ENCODE measurements at places on chromosomes 11 and 22. TPM values are rescaled to one million over a fixed set of nuclear protein-coding genes. Genes with fewer than 3 reads are reported as not detected.

The SPINDOC gene
- total RNA-seq: 55.8 TPM

The SLC22A6 gene
- total RNA-seq: not detected

The TEX54 gene
- not detected for total RNA-seq

DNA sequence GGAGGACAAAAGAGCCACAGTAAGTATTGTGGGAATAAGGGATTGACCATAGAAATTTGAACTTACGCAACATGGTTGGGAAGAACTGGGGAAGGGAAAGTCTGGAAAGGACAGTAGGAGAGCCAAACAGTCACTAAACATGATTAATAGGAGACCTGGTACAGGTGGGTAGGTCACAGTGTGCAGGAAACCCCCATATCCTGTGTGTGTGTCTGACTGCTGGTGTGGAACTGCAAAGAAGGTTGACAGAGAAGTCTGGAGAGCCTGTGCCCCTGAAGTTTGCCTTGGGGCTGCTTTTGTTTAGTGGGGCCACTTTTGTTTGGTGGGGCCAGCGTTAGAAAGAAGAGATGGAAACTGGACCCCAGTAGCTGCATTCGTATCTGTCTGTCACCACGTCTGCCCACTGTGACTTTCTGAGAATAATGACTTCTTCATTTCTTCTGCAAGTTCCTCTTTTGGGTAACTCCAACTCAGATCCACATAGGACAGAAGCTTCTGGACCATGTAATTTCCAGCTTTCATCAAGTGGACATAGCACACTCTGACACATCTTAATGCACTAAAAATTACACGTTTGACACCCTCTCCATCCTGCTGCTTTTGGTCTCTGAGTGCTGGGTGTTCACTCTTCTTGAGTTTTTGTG is 126.8 kb upstream of the RAG2 start:
- no peak for DNase-seq
- no peak overlapping the region for H3K4me3 ChIP-seq
- no peak overlapping the region for H3K27ac ChIP-seq
- H3K4me1 ChIP-seq: no peaks in the 10 kb centered on the region
- H3K27me3 ChIP-seq: peaks cover 6% of the 10 kb centered on the region
- H3K36me3 ChIP-seq: no peaks in the 10 kb centered on the region

DNA sequence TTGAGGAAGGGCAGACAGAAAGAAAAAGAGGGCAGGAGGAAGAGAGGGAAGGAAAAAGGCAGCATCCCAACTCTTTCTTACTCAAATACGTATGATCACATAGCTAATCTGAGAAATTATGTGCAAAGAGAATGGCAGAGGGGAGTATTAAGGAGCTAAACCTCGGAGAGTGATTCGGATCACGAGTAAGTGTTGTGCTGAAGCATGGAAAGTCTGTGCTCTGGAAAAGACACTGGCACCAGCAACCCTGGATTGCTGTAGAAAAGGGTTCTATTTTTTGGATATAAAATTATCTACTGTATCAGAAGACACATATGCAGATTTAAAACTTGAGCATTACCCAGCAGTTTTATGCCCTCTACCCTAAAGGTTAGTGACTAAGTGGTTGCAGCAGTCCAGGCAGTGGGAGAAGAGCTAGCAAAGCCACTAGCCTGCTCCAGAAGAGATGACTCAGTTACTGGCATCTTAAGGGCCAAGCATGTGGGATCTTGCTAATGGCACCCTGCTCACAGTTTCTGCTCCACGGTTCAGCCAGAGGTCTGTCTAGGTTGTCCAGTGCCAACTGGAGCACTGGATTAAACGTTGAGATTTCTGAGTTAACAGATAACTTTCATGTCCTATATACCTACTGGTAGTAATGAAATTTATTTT is 151.7 kb downstream of the SWAP70 start:
- H3K36me3 ChIP-seq: no peaks in the 10 kb centered on the region
- no peaks in the 10 kb centered on the region for H3K4me1 ChIP-seq
- no peak overlapping the region for H3K27ac ChIP-seq
- no peak for DNase-seq
- H3K4me3 ChIP-seq: no peak overlapping the region

All from activated CD8-positive, alpha-beta memory T cell treated with anti-CD3 and anti-CD28 coated beads, Interleukin-2, amount 10 ng/mL, durations not matched to agents 7 days and 5 days (primary cell).